ENCODE measurements at places on chromosomes 7 and 10.
A peak's percentile ranks its signal among the peaks of the same experiment; 100 is the strongest.

DNA sequence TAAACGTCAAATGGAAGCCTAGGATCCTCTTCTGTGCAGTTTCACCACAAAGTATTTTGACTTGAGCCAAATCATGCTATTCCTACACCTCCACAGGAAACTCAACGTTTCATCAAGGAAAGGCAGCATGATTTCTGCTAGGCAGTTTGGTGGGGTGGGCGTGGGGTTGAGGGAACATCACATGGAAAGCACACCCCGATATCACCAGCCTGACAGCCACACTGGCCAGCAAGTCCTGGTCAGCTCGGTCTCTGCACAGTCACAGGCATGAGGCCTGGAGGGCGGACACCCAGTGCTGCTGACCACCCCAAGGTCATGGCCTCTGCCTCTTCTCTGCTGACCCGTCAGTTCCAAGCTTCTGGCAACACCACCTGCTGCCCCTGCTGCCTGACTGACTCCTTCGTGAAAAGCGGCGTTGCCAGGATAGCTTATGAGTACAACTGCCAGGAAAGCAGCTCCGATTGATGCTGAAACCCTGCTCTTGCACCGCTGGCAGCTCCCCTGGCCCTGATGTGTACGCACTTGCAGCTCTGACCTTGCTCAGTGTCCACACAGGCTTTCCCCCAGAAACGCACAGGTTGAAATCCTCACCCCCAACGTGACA lies 171.5 kb downstream of the DIP2C start:
- no peak for DNase-seq

DNA sequence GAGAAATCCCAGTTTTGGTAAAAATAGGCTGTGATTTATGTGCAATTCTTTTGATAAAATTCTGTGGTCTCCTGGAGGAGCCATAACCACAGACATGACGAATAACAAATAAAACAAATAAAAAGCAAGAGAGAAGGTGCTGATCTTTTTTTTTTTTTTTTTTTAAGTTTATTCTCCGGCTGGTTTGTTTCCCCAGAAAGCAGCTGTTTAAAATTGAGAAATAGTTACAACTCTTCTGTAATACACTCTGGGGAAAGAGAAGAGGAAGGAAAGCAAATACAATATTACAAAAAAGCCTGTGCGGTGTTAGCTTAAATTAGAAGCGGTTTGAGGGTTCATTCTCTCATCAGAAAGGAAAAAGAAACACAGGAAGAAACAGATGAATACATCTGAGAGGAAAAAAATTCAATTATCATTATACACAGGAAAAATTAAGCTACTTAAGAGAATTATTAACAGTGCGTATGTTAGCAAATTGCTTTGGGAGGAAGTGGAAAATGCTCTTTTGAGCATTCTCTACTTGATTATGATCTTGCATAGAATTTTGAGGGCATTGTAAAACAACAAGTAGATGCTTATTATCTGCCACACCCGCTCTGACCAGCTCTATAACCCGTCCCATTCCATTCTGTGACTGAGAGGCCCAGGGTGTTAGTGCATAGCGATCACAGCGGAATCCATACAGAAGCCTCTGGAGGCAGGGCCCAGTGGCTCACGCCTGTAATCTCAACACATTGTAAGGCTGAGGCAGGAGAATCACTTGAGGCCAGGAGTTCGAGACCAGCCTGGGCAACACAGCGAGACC lies 40.6 kb upstream of the WAC start:
- no peak for DNase-seq

DNA sequence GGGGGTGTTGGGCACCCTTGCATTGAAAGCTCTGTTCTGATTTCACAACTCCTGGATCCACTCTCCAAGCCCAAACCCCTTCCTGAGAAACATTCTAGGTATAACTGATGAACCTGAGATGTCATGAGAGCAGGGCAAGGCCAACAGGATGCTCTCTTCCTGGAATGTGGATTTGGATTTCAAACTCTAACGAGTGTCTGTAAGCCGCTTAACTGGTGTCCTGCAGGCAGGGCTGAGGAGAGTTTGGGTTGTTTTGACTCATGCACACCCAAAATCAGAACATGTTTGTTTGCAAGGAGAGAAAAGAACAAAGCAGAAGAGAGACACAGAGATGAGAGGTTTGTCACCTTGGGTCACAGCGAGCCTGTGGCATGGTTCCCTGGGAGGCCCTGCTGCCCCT lies 24.6 kb upstream of the AKR1E2 start:
- no peak for DNase-seq

GRCh38 chr7:33287738-33288137 lies 158.4 kb downstream of the BBS9 start:
- DNase-seq: no peak

- no peak for DNase-seq
These were observed 2.7 kb upstream of the IGFBP3 start for GRCh38 chr7:45923818-45924217.

GRCh38 chr10:130254243-130254642 lies 118.1 kb downstream of the GLRX3 start:
- no peak for DNase-seq

DNA sequence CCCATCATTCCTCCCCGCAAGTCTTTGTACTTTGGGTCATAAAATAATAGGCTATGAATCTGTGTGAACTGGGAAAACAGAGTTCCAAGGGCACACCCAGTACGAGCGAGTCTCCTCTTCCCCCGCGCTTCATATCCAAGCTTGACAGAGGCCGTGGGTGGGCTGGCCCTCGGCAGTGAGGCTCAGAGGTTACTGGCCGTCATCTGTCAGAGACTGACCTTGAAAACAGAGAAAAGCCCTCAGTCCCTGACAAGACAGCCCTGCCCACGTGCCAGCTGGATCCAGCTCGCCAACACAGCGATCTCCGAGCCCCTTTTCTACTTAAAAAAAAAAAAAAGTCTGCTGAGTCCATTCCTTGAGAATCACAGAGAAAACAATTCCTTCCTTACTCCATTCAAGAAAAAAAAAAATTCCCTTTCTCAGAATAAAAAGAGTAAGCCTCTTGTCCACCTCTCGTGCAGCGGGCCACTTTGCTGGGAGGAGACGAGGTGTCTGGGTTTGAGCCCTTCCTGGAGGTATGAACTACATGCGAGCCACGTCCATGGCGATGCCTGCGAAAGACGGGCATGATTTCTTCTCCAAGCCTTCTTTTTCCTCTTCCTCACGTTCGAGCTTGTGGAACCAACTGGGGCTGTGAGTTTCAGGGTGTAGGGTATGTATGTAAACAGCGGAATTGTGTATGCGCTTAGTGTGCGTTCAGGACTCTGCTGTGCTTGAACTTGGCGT lies 744 bp upstream of the BICC1 start:
- peak; percentile 38 for DNase-seq

GRCh38 chr7:141652691-141653090 lies 49.3 kb downstream of the DENND11 start:
- DNase-seq: no peak

DNA sequence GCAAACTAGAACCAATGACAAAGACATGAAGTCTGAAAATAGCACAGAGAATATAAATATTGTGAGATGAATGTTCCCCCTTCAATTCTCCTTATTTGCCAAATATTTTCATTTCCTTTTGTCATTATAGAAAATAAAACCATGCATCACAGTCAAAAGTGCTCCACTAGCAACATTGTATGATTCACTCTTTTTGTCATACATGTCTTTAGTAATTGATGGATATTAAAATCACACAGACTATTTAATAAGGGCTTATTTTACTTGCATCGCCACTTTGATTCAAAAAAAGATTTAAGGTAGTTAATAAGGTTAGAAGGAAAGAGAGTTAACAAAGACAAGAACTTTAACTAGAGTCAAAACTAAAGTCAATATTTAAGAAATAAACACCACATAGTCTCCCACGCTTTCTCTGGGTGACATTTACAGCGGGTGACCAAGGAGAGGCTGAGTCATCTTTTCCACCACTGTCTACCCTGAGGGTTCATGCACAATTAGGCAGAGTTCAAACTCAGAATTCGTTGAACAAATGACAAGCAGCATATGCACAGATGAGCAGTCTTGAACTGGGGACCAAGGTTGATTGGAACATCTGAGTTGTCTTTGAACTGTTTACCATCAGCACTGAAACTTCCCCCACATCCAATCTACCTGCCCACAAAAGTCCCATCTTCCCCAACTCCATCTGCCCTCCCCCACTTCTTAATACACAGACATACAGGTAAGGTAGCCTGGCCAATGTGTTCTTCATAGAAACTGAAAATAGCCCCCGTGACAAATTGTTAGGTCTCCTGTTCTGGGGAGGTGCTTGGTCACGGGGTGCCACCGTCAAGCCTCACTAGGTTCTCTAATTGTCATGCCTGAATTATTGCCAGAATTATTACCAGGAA lies 42.5 kb downstream of the C7orf25 start:
- no peak for DNase-seq

DNA sequence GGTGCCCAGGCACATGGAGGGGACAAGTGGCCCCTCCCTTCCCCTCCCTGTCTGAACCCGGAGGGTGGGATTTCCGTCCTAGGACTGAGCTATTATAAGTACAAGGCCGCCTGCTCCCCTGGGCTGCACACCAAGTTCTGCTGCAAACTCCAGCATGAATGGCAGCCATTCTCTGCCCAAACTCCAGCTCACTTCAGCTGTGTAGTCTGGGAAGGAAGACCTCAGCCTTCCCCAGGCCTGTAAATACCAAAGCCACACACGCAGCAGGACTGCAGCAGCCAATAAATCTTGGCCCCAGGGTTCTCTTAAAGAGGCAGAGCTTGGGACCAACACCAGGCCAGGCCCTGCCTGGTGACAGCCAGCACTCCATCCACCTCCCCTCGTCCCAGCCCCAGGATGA lies 291.3 kb upstream of the ZMIZ1 start:
- peak; percentile 30 for DNase-seq

DNA sequence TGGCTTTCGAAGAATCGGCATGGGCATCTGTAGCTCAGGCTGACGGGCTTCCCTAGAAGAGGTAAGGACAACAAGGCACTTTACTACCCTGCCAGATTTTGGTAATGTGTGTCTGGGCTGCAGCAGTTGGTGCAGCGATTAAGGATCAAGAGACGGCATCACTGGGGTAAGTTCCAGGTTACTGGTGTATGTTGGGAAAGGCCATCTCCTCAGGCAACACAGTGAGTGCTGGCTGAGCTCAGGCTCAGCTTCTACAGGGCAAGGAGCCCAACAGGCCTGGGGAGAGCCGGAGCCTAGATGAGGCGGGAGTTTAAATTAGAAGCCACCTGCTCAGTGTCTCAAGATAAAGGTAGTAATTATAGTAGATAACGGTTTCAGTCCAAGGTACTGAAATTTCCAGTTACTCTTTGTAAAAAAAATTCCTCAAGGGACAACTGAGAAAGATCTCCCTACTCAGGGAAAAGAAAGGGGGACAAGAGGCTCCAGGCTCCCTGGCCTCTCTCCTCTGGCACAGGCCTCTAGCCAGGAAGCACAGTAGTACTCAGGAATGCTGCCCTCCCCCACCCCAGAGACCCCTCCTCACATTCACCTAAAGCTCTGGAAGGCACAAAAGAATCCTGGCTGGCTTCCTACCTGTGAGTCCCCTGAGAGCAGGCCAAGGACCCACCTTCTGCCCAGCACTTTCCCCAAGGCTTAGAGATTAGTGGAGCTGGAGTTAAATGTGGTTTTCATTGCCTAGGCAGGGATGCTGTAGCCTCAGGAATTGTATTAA lies 3.9 kb downstream of the CXCL12 start:
- no peak for DNase-seq

GRCh38 chr10:131701131-131701947 lies 199.5 kb upstream of the PPP2R2D start:
- DNase-seq: no peak

GRCh38 chr7:41190581-41190980 lies 512.3 kb downstream of the INHBA start:
- DNase-seq: no peak

DNA sequence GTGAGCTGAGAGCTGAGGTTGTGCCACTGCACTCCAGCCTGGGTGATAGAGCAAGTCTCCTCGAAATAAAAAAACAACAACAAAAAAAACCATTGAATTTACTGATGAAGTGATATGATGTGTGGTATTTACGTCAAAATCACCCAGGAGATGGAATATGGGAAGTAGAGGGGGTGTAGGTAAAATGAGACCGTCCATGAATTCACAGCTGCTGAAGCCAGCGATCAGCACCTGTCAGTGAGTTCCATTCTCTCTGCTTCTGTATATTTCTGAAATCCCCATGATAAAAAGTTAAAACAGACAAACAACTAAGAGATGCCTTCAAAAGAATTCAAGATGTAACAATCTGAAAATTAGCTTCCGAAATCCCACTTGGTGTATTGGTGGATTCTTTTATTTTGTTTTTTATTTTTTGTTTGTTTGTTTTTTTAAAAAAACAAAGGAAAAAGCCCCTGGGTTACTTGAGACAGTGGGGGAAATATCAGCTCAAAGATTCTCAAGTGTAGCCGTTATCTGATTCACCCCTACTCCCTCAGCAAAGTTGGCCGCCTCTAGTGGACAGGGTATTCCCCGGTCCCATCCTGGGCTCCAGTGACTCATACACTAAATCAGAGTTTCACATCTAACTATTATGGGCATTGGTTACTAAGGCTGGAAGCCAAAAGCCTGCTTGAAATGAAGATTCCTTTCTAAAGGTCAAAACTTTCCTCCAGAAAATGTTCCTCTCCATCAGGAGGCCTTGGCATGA lies 76.4 kb downstream of the MAP3K8 start:
- DNase-seq: peak; percentile 80

Data from fibroblast of mammary gland (primary cell).